ENCODE measurements at places on chromosomes 2 and 18.

GRCh38 chr2:161036926-161037325 lies 123.3 kb upstream of the TANK start:
- DNase-seq, result no peak

DNA sequence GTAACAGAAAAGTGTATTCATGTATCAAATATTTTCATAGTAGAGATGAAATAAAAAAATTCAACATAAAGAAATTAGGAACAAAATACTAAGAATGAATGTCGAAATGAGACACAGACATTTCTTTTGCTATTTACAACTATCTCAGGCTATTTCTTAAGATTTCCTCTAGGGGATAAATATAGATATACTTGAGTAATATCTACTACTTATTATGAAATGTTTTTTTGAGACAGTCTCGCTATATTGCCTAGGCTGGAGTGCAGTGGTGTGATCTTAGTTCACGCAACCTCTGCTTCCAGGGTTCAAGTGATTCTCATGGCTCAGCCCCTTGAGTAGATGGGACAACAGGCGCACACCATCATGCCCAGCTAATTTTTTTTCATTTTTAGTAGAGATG lies 326.1 kb downstream of the RNF144A start:
- no peak for DNase-seq

DNA sequence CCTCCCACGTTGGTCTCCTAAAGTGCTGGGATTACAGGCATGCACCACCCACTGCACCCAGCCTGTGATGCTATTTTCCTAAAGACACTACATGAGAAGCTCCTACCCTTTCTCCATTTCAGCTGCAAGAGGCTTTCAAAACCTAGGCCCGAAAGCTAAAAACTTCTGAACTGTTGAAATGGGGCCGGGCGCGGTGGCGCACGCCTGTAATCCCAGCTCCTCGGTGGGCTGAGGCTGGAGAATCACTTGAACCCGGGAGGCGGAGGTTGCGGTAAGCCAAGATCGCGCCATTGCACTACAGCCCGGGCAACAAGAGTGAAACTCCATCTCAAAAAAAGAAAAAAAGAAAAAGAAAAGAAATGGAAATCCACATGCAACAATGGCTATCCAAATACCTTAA lies 18.1 kb upstream of the ANXA4 start:
- DNase-seq, result no peak

GRCh38 chr2:152432765-152433164 lies 97.8 kb downstream of the FMNL2 start:
- no peak for DNase-seq

GRCh38 chr2:74020702-74021406 lies 36.1 kb downstream of the TET3 start:
- no peak for DNase-seq

- DNase-seq, result no peak
Observed at GRCh38 chr2:154408786-154409185, 289.7 kb upstream of the KCNJ3 start.

DNA sequence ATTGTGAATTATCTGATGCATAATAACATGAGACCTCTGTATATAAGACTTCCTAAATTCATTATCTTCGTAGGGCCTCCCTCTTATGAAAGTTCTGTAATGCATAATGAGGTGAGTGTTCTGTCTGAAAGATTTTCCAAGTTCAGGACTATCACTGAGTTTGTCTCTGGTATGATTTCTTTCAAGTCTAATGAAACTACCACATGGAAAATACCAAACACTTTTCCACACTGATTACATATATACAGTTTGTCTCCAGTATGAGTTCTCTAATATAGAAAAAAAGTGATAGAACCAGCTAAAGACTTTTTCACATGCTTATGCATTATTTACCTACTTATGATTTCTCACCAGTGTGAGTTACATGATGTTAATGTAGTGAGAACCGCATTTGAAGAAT lies 34.7 kb downstream of the CTNNA2 start:
- DNase-seq, result no peak

DNA sequence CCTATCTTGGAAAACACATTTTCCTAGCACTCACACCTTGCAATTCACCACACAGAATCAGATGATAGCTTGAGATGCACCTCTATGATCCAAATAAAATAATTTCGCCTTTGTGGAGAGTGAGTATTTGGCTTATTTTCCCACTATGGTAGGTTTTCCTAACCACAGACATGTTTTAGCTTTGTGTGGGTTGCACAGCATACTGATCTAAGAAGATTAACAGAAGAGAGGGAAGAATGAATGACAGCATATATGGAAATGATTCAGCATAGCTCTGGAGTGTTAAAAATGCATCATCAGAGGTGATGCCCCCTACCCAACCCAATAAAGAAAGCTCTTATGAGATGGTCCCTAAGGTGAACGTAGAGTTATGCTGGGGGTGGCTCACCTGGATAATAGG lies 72.5 kb downstream of the GCA start:
- no peak for DNase-seq

GRCh38 chr2:1283871-1284270 lies 129.4 kb upstream of the TPO start:
- no peak for DNase-seq
